ENCODE measurements at places on chromosomes 11 and 22. TPM values are rescaled to one million over a fixed set of nuclear protein-coding genes. Genes with fewer than 3 reads are reported as not detected.

Gene TESMIN
- total RNA-seq: 0.10 TPM

Gene SLC22A25
- total RNA-seq: not detected

Gene MUC5B
- total RNA-seq: 159 TPM

Gene TMEM138
- total RNA-seq: 8.1 TPM

Gene MN1
- 27.0 TPM for total RNA-seq

Gene OR8D4
- 0.21 TPM for total RNA-seq

Gene TBX1
- 28.5 TPM for total RNA-seq

Gene CCDC188
- 1.1 TPM for total RNA-seq

Gene NAV2
- total RNA-seq: 13.7 TPM

Gene ART1
- 4.2 TPM for total RNA-seq

Gene MYBPC3
- total RNA-seq: not detected

Gene SMC1B
- 0.10 TPM for total RNA-seq

Gene CNTN5
- 9.1 TPM for total RNA-seq

Gene MMP7
- total RNA-seq: 9.5 TPM

Gene OR5AL1
- total RNA-seq: not detected

Gene EIF3L
- 606 TPM for total RNA-seq

Gene GAS2L1
- total RNA-seq: 16.7 TPM

Gene ARRB1
- 14.1 TPM for total RNA-seq

Gene OR5AR1
- not detected for total RNA-seq

Gene TRIM66
- 10.4 TPM for total RNA-seq

Gene IL18
- 5.2 TPM for total RNA-seq

Gene CUL5
- 67.1 TPM for total RNA-seq

Gene NXPE1
- not detected for total RNA-seq

Gene BDNF
- total RNA-seq: 1.5 TPM

Gene C22orf31
- 0.62 TPM for total RNA-seq

Gene TSPO
- total RNA-seq: 179 TPM

Gene NXPE2
- total RNA-seq: 0.31 TPM

Gene SCGB1C1
- total RNA-seq: not detected

Gene GGTLC3
- not detected for total RNA-seq

Gene RASL10A
- 12.3 TPM for total RNA-seq

Gene HEPN1
- not detected for total RNA-seq

Gene PRDM11
- total RNA-seq: 32.8 TPM

Gene UEVLD
- 26.5 TPM for total RNA-seq

Gene ALG8
- total RNA-seq: 17.8 TPM

Gene GLYAT
- total RNA-seq: not detected
